ENCODE measurements at places on chromosomes 12 and 14.

- no peak for DNase-seq
Observed at GRCh38 chr14:44639781-44640385, 132.8 kb upstream of the FSCB start.

- DNase-seq, result no peak
Observed at GRCh38 chr12:108337235-108338223, 1.6 kb downstream of the CMKLR1 start.

GRCh38 chr12:53300187-53300586 lies 692 bp downstream of the MYG1 start:
- DNase-seq, result no peak

DNA sequence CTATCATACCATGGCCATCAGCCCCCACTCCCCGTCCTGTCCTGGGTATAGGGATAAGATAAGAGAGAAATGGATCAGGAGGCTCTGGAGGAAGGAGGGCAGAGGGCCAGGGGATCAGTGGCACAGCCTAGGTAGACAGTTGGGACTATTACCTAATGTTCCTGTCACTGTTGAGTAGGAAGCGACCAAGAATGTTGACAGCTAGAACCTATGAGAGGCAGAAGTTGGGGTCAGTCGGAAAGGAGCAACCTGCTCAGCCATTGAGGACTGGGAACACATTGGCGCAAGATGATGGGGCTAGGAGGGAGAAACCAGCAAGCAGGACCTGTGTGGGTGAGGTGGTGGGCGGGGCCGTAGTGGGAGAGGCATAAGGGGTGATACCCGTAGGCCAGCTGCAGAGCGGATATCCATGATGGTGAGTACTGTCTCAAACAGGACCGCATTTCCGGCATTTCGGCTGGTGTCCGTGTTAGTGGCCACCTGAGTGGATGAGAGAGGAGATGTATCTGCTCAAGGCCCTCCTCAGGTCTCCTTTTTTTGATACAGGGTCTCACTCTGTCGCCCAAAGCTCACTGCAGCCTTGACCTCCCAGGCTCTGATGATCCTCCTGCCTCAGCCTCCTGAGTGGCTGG lies 3.3 kb downstream of the AP1G2 start:
- no peak for DNase-seq

DNA sequence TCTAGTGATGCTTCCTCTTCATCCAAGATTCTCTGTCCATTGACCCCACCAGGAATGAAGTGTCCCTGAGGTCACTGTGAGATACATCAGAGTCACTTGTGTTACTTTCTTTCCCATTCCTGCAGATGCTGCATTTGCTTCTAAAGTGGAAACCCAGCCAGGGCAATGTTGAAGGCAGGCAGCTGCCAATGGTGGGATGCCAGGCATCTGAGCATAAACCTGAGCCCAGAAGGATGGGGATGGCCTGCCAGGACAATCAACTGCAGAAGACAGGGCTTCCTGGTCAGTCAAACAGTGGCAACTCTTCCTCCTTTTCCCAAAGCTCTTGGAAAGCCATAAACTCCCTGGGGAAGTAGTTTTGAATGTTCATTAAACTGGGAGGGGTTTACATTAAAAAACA lies 178.0 kb upstream of the TMEM132C start:
- no peak for DNase-seq

GRCh38 chr12:28413460-28414109 lies 223.3 kb downstream of the CCDC91 start:
- no peak for DNase-seq

- DNase-seq, result no peak
Observed at GRCh38 chr14:104351849-104352492, 213.6 kb downstream of the KIF26A start.

DNA sequence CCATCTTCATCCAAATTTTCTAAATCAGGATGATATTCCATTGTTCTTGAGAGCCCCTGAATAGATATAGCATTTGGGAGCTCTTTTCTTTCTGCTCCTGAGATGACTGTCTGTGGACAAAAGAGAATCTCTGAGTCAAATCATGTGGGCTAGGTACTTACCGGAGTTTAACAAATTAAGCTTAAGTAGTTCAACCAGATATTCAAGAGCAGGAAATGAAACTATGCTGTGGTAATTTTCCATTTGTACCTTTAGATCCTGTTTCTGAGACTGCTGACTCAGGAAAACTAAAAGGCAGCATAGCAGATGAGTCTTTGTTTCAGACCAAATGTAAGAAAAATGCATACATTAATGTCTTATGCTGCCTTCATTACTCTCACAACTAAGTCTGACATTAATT lies at the start of gene CLEC7A:
TSS of gene CLEC7A (minus strand) at position 158 of the 400 bp plus-strand sequence. CDS start at position 41, 117 bp downstream.
- DNase-seq, result no peak

- no peak for DNase-seq
Observed at GRCh38 chr14:101351146-101351545, 210.1 kb upstream of the DIO3 start.

Measured in keratinocyte (primary cell).